Fibroblast of the conjunctiva (primary cell): ENCODE measurements at places on chromosomes 16 and 17.

DNA sequence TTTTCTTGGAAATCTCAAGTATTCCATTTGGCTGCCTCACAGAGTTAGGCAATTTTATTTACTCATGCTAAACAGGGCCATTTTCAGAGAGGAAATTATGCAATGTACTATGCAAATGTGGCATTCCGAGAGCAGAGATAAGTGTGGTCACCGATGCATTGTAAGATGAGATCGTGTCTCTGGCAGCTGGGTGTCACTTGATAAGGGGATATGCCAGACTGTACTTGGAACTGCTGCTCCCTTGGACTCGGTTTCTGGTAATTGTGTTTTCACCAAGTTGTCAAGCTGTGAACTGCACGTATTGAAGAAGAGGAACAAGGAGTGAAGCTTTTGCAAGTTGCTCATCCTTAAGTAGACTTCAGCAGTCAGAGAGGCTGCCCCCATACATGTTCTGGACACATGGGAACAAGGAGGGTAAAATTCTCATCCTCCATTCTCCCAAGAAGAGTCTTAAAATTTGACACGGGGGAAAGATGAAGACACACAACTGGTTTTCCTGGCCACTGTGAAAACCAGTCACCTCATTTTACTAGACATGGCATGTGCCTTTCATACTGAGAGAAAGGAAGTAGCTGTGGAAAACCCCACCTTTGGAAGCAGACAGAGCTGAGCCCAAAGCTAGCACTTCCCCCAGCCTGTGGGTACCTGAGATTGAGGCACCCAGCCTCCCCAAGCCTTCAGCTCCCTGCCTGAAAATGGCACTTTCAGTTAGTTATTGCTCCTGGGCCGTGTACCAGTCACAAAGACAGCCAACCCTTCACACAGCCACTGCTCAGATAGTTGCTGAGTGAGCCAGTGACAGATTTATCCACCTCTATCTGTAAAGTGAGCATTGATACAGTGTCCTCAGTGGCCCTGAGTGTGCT lies 150.7 kb downstream of the SOCS1 start:
- peak; percentile 70 for DNase-seq

DNA sequence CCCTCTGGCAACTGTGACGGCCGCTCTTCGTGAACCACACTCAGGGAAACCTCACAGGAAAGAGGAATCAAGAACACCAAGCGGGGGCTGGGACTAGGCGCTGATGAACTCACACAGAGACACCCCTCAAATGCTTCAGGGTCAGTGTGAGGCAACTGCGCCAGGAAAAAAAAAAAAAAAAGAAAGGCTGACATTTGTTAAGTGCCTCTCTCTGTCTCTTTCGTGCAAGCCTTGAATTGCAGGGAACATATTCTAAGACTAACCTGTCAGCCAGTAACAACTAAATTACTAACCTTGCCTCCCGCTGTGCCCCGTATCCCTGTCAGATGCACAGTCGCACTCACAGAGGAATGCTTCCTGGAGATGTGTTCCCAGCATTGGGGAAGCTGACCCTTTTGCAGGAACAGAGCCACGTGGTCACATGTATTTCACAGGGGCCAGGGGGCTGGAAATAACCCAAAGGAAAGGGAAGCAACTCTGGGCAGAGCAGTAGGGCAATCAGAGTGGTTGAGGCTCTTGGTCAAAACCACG lies 247.8 kb downstream of the XYLT1 start:
- DNase-seq: no peak

DNA sequence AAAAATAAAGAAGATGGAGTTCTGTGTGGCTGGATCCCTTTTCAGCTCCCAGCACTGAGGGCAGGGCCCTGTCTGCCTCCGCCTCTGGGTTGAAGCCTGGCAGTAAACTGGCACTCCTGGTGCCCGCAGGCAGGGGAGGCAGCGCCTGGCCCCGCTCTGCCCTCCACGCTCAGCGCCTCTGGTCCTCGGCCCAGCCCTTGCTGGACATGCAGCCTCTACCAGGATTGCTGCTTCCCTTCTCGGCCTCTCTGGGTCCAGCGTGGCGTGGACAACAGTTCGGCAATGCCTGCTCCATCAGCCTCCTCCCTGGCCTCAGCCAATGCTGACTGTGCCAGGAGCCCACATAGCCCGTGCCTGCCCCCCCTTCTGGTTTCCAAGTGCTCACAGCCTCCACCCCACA lies 84.4 kb upstream of the CHMP6 start:
- DNase-seq: no peak

GRCh38 chr17:76260669-76261068 lies 4.5 kb upstream of the UBALD2 start:
- no peak for DNase-seq

DNA sequence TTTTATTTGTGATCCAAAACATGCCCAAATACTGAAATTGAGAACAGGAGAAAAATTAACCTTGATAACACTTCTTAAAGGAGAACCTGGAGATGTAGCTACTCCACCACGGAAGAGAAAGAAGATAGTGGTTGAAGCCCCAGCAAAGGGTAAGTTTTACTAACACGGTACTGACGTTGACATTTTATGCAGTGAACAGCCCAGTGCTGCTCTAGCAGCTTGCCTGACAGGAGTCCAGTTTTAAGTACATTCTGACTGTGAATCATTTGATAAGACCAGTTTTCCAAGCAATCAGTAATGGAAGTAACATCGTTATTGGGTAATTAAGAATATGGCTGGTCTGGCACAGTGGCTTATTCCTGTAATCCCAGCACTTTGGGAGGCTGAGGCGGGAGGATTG lies 6.5 kb downstream of the ORC6 start:
- DNase-seq: no peak
